ENCODE measurements at places on chromosomes 4 and X.

DNA sequence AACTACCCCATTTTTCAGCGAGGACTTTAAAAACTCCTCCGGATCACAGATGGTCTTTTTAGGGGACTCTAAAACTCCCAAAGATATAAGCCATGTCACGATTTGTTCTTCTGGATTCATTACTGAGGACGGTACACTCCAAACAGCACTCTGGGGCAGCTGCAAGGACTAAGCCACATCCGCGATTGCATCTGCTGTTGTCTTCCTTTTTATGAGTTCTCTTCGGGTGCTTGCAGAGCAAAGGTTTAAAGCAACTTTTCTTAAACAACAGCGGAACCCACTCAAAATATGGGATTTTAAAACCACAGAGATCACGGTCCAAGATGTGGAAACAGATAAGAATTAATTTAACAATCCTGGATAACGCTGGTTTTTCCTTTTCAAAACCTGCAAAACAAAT lies at the start of gene ARHGEF6:
TSS of gene ARHGEF6 (minus strand) at position 170 of the 400 bp plus-strand sequence. CDS start at position 120, 50 bp downstream.
- no peak for DNase-seq

DNA sequence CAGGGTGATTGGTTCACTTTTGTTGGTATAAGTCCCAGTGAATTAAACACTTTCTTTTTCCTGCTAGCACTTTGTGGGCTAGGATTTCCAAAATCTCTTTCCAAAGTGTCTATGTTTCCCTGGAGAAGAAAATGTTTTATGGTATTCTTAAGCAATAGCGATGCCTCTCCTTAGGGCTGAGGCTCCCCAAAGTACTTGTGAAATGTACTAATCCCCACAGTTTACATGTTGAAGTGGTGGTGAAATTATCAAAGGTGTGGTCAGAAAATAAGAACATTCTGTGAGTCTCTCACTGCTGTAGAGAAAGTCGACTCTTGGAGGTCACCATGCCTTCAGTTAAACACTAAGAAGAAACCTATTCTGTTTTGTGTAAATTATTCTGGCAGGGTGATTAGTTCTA lies 51.5 kb upstream of the AMELX start:
- DNase-seq, result no peak

- DNase-seq, result no peak
Measured at GRCh38 chrX:50988649-50989048, 78.1 kb downstream of the BMP15 start.

DNA sequence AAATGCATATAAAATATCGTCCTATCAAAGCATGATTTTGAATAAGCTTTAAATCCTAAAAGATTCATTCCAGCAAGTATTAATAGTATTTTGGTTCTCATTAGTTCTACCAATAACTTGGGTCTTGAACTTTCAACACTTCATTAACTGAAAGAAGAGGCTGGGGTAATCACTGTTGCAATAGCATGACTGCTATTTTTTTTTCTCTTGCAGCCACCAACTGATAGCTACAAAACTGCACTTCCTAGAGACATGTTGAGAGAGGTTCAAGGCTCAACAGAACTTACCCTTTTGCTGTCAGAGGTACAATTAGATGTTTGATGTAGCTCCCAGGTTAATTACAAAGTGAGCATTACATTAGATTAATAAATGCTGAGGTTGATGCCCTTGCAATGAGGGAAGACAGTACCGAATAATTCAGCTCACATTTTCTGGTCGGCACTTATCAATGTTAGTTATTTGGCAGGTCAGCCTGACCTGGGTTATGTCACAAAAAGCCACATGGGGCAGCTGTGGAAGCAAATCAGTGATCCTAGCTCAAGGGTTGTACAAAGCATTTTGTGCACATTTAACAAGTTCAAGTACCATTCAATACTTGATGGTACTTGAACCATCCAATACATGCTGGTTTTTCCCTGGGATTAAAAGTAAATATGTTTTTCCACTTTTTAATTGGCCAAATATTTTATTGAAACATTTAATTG lies 29.9 kb upstream of the TET2 start:
- DNase-seq, result no peak

DNA sequence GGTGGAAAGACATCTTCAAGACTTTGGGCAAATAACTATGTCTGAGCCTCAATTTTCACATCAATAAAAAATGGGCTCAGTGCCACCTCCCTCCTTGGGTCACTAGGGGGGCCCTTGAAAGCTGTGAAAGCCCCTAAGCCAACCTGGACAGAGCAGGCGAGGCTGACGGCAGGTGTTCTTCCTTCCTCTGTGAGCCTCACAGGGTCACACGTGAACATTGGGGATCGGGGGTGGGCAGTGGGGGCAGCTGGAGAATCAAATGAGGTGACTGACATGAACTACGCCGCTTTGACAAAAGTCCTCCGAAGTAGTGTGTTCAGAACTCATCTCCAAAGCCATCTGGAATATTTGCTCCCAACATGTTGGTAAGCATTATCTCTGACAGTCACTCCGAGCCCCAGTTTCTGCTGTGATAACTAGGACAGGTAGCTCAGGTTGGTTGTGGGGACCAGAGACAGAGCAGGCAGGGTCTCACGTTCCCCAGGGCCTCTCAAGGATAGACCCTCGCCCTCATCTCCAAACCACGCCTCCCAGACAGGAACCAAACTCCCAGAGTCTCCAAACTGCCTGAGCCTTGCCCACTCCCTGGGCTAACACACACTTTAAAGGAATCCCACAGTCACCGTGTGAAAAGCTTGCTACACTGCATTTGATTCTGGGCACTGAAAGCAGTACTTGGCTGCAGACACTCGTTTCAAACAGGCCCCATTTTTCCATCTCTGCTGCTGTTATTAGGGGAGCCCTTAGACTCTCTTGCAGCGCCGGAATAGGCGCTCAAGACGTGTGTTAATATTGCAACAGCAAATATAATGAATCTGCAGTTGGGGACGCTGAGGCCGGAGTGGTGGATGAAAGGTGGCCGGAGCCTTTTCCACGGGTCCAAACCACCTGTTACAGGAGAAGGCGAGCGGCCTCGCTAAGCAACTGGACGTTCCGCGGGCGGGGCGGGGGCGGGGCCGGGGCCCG lies 717 bp upstream of the WFS1 start:
- DNase-seq, result no peak

DNA sequence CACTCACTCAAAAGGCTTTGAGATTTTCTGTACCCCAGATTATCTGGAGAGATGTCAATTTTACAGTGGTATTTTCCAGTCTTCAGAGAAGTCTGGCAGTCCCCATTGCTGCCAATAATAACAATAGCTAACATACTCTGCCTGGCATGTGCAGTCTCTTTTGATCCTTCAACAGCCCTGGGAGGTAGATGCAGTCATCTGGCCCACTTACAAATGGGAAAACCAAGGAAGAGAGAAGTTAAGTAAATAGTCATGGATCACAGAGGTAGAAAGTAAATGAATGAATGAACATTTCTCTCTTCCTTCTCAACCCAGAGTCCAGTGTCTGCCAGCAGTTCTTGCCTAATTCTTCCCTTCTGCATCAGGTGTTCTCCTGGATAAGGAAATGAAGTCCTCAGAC lies 113.0 kb upstream of the EDNRA start:
- DNase-seq, result no peak

DNA sequence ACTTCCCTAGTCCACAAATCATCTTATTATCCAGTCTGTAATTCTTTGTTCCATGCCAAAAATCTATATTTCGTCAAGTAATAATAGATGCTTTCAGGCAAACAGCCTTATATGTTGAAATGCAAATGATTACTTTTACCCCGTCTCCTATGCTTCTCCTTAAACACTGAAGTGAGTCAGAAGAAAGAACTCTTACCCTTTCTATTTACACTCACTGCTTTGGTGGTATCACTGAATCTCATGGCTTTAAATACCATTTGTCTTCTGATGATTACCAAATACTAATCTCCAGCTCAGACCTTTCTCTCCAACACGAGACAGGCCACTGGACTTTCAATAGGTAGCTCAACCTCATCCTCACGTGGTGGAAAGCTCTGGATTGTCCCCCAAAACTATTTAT lies 558.1 kb downstream of the IL1RAPL1 start:
- no peak for DNase-seq

- no peak for DNase-seq
Measured at GRCh38 chr4:27685091-27685490, 824.5 kb downstream of the STIM2 start.

DNA sequence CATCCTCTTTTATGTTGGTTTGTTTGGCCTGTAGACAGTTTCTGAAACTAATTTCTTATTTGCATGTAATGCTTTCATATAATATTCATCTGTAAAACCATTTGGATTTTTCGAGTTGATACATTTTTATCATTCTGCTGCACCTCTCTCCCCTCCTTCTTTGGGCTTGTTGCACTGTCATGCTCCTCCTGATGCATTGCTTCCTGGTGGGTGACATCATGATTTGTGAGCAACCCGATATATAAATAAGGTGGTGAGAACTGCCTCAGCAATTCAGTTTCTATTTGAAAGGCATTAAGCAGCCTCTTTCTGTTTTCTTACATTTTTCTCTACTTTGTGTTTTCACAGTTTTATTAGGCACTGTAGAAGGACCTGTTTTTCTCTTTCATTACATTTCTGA lies 515.7 kb downstream of the RPA4 start:
- DNase-seq, result no peak

GRCh38 chr4:98544818-98545414 lies 113.5 kb downstream of the TSPAN5 start:
- DNase-seq, result no peak

DNA sequence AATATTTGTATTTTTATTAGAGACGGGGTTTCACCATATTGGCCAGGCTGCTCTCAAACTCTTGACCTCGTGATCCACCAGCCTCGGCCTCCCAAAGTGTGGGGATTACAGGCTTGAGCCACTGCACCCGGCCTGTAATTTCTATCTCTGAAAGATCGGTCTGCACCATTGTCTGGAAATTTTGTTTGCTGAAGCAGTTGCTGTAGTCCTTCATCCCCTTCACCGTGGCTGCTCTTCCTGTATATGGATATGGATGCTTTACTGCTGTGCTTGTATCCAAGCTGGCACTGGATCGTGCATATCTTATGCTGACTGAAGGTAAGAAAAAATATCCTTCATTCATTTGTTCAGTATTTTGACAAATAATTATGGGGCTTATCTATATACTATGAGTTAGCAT lies 338.4 kb upstream of the GNPDA2 start:
- DNase-seq, result no peak

DNA sequence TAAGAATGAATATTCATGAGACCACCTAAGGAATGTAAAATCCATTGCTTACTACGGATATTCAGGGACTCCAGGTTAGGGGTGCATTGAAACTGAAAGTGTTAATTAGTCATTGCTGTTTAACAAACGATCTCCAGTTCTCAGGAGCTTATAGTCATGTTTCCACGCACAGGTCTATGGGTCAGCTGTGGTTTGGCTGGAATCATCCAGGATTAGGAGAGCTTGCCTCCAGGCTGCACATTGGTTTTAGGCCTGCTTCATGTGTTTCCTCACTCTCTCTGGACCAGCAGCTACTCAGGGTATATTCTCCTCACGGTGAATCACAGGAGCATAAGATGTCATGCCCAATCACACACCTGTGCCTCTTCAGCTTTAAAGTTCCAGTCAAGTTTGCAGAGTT lies 98.9 kb downstream of the ATXN3L start:
- no peak for DNase-seq

DNA sequence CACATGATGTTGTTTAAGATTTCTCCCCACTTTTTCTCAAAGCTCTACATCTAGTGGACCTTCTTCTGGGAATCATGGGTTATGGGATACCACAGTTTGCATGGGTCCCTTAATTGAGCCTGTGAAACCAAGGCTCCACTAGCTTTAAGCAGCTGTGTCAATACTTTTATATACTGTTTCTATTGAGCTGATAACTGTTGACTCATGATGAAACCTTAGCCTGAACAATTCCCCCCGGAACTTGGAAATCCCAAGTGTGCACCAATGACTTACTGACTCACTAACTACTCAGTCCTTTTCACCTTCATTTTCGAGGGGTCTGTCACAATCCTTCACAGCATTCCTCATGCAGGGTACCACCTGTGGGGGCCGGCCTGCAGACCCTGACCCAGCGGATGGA lies 12.7 kb upstream of the SPIN4 start:
- DNase-seq, result no peak

- no peak for DNase-seq
Measured at GRCh38 chr4:20764366-20764992, 64.2 kb downstream of the PACRGL start.

DNA sequence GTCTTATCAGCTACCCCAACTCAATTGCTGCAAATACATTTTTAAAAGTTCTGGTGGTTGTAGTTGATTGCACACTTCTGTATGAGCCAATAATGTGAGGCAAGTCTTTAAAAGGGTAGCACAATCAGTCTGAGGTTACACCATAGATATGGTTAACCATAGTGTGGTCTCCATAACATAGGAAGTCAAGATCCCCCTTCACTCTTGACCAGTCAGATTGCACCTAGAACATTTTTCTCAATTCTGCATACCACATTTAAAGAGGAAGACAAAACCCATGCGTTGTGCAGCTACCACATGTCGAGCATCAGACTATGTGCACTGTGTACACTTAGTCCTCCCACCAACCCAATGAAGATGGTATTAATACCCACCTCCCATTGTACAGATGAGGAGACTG lies 26.5 kb upstream of the CYBB start:
- no peak for DNase-seq

GRCh38 chr4:77194366-77194765 lies 37.4 kb downstream of the CCNG2 start:
- DNase-seq, result no peak

DNA sequence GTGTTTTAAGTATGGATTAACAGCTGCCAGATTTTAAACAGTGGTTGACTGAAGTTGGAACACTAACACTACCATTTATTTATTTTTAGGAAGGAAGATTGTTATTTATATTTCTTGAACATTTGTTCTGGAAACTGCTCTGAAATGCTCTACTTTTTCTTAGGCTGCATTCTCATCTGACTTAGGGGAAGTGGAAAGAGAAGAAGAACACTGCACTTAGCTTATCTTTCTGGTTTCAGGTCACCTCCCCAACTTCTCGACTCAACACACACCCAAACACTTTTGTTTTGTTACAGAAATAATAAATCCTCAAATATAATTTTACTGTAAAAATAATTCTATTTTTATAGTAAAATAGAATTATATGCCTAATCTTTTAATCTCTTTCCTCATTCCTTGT lies 18.6 kb downstream of the BLTP1 start:
- no peak for DNase-seq

- DNase-seq, result no peak
Measured at GRCh38 chr4:28082686-28083390, 1222.2 kb downstream of the STIM2 start.

DNA sequence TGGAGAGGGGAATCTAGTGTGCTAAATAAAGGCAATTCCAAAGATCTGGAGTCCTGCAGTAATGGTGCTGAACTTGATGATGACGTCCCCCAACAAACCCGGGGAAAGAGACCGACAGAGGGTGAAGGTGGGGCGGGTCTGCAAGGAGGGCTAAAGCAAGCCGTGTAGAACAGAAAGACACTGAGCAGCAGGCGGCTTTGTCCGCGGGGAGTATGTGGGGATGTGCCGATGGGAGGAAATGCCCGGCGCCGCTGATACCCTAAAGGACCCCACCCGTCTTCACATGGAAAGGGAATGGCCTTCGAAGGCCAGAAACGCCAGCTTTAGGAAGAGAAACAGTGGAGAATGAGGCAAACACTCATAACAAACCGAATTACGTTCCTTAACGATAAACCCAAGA lies 528.9 kb downstream of the ZNF674 start:
- no peak for DNase-seq

GRCh38 chrX:113770071-113770470 lies 813.8 kb upstream of the HTR2C start:
- no peak for DNase-seq

- no peak for DNase-seq
Measured at GRCh38 chr4:140308366-140309123, 64.9 kb upstream of the SCOC start.

Measured in thymus (tissue), 14 donors.